Left lung (tissue), 14 donors: ENCODE measurements at places on chromosomes 6 and 20. TPM values are rescaled to one million over a fixed set of nuclear protein-coding genes. Genes with fewer than 3 reads are reported as not detected.

DNA sequence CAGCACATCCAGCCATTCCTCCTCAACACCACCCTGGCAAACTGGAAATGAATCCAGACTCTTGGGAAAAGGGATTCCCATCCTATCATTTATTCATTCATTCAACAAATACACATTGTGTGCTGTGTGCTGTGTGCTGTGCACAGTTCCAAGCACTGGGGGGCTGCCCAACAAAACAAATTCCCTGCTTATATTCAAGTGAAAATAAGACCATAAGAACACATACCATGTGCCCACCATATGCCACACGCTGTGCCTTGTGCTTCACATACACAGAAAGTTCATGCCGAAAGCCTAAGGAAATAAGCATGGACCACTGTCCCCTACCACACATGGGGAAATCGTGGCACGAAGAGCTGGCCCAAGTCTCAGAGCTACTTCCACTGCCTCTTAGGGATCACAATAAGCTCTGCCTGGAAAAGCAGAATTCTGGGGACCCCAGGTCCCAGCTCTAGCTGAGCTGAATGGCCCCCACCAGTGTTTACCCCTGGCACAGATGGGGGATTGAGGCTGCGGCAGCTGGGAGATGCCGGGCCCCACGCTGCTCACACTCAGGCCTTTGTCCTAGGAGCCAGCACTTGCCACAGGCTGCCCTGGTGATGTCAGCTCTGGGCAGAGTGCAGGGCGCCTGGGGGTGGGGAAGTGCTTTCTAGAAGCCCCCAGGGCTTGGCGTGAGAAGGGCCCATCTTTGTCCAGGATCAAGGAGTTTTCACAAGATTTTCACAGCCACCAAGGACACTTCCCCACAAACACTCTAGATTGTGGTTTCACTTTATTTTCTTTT is 99.6 kb downstream of the PREX1 start:
- no peak for DNase-seq

- DNase-seq, result no peak
These were observed 77.4 kb upstream of the HDDC2 start for GRCh38 chr6:125379174-125379573.

DNA sequence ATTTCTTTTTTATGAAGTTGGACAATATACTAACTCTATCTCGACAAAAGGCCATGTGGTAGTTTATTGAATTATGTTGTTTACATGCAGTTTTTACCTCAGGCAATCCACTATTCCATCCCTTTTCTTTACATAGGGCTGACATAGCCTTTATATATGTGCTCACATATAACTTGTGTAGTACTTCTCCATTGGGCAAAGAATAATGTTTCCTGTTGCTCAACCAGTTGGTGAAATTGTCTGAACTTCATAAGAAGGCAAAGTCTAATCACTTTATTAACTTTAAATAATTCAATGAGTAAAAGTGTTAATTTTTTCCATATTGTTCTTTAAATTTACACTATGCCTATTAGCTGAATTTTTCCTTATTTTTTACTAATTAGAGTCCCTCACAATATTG is 1272.1 kb downstream of the EPHA7 start:
- no peak for DNase-seq

KCNQ2 gene
- polyA plus RNA-seq, result 17.3 TPM

- DNase-seq, result no peak
These were observed 429.6 kb downstream of the EPM2A start for GRCh38 chr6:145305670-145306069.

ZBTB12 gene
- 22.7 TPM for polyA plus RNA-seq

- no peak for DNase-seq
These were observed 513.8 kb upstream of the HTR1E start for GRCh38 chr6:86423571-86423970.

- DNase-seq, result no peak
These were observed 785.6 kb upstream of the GJE1 start for GRCh38 chr6:141347086-141347485.

FAM83B gene
- 10.0 TPM for polyA plus RNA-seq

- no peak for DNase-seq
These were observed 20.5 kb downstream of the SPAG4 start for GRCh38 chr20:35636095-35636494.

DNA sequence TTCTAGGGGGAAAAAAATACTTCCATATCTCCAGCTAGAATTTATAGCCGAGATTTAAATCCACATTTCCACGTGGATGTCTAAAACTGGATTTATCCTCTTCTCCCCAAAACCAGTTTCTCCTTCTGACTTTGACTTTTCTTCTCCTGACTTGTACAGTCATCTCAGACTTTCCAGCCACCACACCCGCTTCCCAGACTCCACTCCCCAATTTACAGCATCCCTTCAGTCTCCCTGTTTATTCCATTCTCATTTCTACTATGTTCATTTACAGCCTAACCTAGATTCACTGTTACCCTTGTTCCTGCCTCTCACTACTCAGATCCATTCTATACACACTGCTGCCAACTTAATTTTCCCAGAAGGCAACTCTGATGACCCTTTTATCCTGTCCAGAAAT is 224.8 kb downstream of the KHDC1L start:
- no peak for DNase-seq

PROKR2 gene
- polyA plus RNA-seq, result not detected

DNA sequence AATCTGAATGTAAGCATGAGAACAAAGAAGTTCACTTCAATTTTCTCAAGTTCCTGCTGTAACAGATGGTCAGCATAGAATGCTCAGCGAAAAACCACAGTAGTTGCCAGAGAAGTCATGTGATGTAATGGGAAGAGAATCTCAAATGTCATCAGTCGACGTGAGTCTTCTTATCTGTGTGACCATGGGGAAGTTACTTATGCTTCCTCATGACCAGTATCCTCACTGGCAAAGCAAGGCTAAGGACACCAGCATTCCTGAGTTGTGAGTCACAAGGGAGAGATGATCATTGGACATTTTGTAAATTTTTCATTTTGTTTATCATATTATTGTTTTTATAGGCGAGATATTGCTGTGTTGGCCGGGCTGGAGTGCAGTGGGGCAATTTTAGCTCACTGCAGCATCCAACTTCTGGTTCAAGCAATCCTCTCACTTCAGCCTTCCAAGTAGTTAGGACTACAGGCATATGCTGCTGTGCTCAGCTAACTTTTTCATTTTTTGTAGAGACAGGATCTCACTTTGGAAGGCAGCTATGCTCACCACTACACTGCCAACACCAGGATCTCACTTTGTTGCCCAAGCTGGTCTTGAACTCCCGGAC is 21.9 kb downstream of the SGK1 start:
- DNase-seq, result peak; percentile 71

DNA sequence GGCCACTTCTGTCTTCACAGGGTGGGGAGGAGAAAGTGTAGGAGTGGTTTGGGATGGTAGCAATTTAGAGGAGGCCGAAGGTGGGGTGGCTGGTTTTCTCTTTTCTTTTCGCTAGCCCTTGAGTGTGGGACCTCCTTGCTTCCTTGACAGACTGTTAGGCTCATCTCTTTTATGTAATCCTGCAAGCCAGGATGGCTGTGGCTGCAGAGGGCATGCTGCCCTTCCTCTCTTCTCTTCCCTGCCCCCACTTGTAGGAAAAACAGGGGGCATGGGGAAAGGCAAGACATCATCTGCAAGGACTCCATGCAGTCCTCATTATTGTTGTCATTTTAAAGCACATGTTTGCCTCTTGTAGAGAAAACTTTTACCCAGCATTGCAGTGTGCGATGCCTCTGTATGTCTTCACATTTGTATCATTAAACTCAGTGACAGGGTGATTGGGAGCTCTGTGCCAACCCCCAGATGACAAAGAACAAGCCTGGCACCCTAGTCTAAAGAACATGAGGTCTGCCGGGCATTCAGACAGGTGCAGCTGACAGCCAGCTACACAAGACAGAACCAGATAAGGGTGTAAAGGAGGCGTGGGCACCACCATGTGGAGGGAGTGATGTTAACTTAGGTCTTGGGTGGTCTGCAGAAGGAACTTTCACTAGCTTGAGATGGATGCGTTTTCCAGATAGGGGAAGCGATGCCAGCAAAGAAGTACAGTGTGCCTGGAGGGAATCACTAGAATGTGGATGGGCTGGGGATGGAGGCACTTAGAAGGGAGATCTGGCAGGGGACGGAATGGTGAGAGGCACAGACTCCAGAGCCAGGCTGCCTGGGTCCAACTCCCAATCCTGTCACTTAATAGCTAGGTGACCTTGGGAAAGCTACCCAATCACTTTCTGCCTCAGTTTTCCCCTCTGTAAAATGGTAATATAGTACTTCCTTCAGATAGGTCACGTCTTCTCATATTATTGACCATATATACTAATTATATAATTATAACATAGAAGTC is 207.6 kb downstream of the TBC1D7 start:
- no peak for DNase-seq

KHDC3L gene
- polyA plus RNA-seq, result not detected

MC3R gene
- polyA plus RNA-seq, result not detected

GRCh38 chr20:46243707-46244628 is 64.3 kb downstream of the CDH22 start:
- DNase-seq, result no peak

PMEPA1 gene
- polyA plus RNA-seq, result 19.4 TPM

SYCP2L gene
- 5.8 TPM for polyA plus RNA-seq

GGT7 gene
- 34.4 TPM for polyA plus RNA-seq

DNA sequence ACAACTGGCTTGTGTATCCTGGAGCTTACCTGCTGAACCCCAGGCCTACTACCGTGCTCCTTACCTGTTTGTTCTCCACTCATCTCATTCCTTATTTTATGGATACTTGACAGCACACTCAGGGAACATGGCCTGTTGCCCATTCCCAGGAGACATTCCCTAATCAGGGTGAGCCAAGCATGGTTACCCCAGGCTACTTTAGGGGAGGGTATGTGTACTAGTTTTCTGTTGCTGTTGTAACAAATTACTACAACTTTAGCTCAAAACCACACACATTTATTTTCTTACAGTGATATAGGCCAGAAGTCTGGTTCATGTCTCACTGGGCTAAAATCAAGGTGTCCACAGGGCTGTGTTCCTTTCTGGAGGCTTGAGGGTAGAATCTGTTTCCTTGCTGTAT is 15.0 kb upstream of the TRAM2 start:
- DNase-seq, result no peak

GRCh38 chr6:97322811-97323210 is 39.8 kb upstream of the MMS22L start:
- DNase-seq, result no peak

GRCh38 chr6:31620586-31621319 is at the start of gene PRRC2A:
Gene PRRC2A (plus strand): TSS chr6:31620715. CDS start chr6:31622790, 2,075 bp downstream.
- peak; percentile 68 for DNase-seq

GRCh38 chr6:28789553-28790083 is 134.2 kb downstream of the TRIM27 start:
- DNase-seq, result no peak

TRMT6 gene
- 12.0 TPM for polyA plus RNA-seq

ADAM33 gene
- 10.6 TPM for polyA plus RNA-seq

TXLNB gene
- 1.8 TPM for polyA plus RNA-seq

DNA sequence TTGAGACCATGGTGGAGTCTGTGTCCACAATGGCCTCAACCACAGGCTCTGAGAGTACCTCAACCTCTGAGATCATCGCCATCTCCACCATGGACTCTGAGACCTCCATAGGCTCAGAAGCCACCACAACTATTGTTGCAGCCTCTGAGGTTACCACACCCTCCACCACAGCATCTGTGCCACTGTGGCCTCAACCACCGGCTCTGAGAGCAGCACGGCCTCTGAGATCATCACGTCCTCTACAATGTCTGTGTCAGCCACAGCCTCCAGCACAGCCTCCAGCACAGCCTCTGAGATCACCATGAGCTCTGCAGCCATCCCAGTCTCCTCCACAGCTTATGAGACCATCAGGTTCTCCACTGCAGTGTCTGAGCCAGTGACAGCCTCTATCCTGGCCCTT is 19.4 kb upstream of the MUC21 start:
- DNase-seq, result no peak

RSPH4A gene
- polyA plus RNA-seq, result 7.5 TPM

- DNase-seq, result no peak
These were observed 33.4 kb downstream of the SNX5 start for GRCh38 chr20:17935186-17935585.

GRCh38 chr6:31094389-31094881 is 17.9 kb downstream of the C6orf15 start:
- no peak for DNase-seq

PRDM1 gene
- polyA plus RNA-seq, result 5.8 TPM

GRCh38 chr20:33352258-33353012 is 48.9 kb downstream of the CDK5RAP1 start:
- DNase-seq, result no peak

DNA sequence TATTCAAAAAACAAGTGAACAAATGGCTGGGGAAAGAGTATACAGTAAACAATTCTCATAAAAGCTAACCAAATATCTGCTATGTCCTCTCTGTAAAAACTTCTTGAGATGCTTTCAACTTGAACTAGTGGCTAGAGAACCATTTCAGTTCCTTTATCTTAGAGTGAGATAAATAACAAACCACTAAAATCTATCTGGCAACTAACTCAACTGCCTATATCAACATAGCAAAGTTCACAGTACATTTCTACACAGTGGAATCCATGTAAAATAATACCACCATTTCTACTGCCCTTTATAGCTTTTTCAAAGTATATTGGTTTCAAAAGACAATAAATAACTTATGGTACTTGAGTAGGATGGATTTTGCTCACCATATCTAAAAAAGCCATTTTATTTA is 95.1 kb downstream of the MMS22L start:
- DNase-seq, result no peak

SLC39A7 gene
- polyA plus RNA-seq, result 103 TPM

GPLD1 gene
- polyA plus RNA-seq, result 3.0 TPM

- peak; percentile 67 for DNase-seq
These were observed 93.1 kb downstream of the NCR2 start for GRCh38 chr6:41428336-41428995.

ADGRF5 gene
- 132 TPM for polyA plus RNA-seq
